NCI-H460 (cell line): ENCODE measurements at places on chromosomes 3 and 15.

- no peak for DNase-seq
Observed at GRCh38 chr15:39979606-39980005, 45.7 kb downstream of the EIF2AK4 start.

DNA sequence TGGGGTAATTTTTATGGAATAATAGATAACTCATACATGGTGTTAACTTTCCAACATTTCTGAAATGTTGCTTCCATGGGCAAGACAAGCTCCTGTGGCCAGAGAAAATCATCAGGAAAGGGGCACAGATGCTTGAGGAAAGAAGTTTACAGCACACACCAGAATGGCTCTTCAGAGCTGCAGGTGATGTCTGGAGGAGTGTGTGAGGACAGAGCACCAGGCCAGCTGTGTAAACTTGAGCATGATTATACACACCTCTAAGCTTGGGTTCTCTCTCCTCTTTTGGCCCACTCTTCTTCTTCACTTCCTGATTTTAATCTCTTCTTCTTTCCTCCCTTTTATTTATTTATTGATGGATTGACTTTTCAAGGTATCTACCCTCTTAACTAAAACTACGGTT, 676.0 kb downstream of the GRM7 start:
- DNase-seq: no peak

DNA sequence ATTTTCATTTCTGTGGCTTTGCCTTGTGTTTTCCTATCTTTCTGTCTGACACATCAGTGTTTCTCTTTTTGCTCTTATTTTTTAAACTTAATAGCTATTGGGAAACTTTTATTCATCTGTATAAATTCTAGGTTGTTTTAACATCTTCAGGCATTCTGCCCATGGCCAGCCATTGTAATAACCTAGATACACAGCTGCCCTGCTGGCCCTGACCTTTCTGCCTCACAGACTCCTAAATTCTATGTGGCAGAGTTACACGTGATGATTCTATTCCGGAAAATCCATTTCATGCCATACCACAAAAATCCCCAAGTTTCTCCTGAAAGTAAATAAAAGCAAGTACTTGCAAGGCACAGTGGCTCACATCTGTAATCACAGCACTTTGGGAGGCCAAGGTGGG, 150.1 kb downstream of the UACA start:
- DNase-seq: no peak

DNA sequence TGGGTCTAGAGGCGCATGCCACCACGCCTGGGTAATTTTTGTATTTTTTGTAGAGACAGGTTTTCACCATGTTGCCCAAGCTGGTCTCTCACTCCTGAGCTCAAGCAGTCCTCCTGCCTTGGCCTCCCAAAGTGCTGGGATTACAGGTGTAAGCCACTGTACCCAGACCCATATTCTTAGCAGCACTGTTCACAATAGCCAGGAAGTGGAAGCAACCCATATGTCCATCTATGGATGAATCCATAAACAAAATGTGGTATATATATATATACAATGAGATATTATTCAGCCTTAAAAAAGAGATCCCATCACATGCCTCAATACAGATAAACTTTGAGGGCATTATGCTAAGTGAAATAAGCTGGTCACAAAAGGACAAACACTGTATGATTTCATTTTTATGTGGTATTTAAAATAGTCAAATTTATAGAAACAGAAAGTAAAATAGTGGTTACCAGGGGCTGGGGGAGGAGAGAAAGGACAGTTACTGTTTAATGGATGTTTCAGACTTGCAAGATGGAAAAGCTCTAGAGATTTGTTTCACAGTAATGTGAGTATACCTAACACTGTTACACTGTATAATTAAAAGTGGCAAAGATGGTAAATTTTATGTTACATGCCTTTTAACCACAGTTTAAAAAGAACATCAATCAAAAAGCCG, 35.7 kb upstream of the GRAMD1C start:
- DNase-seq: no peak

GRCh38 chr3:134453631-134454030, 32.2 kb downstream of the ANAPC13 start:
- DNase-seq: no peak

GRCh38 chr3:114586119-114586518, 292.3 kb downstream of the TIGIT start:
- DNase-seq: no peak
